ENCODE measurements at places on chromosomes 5 and 9. TPM values are rescaled to one million over a fixed set of nuclear protein-coding genes. Genes with fewer than 3 reads are reported as not detected.

The PCDHGA9 gene
- not detected for total RNA-seq

DNA sequence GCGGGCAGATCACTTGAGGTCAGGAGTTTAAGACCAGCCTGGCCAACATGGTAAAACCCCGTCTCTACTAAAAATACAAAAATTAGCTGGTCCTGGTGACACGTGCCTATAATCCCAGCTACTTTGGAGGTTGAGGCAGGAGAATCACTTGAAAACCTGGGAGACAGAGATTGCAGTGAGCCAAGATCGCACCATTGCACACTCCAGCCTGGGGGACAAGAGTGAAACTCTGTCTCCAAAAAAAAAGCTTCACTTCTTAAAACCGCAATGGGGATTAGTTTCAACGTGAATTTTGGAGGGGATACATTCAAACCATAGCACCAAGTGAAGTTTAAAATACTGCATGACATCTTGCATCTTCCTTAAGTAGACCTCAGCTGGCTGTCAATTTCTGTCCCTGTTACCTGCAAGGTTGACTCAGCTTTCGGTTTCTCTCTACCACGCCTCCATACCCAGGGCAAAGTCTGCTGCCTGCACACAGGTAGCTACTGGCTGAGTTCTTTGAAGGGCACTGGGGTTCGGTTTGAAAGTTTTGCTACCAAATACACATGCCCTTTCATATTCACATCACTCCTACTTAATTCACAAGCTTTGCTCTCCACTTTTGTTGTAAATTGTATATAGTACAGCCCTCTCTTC, 69.3 kb downstream of the KIAA1958 start:
- DNase-seq, result no peak
- no peak overlapping the region for H3K4me3 ChIP-seq
- H3K27me3 ChIP-seq, result no peaks in the 10 kb centered on the region
- H3K4me1 ChIP-seq, result no peaks in the 10 kb centered on the region

The BTNL3 gene
- not detected for total RNA-seq

The C8G gene
- total RNA-seq, result not detected

- H3K4me3 ChIP-seq, result no peak overlapping the region
- H3K36me3 ChIP-seq, result no peaks in the 10 kb centered on the region
- DNase-seq, result no peak
- H3K4me1 ChIP-seq, result peaks cover 76% of the 10 kb centered on the region
- H3K27me3 ChIP-seq, result no peaks in the 10 kb centered on the region
- H3K27ac ChIP-seq, result no peak overlapping the region
Measured at GRCh38 chr5:157546456-157547100, 29.0 kb downstream of the ADAM19 start.

The CAVIN4 gene
- total RNA-seq, result 0.08 TPM

The FAM153A gene
- 106 TPM for total RNA-seq

DNA sequence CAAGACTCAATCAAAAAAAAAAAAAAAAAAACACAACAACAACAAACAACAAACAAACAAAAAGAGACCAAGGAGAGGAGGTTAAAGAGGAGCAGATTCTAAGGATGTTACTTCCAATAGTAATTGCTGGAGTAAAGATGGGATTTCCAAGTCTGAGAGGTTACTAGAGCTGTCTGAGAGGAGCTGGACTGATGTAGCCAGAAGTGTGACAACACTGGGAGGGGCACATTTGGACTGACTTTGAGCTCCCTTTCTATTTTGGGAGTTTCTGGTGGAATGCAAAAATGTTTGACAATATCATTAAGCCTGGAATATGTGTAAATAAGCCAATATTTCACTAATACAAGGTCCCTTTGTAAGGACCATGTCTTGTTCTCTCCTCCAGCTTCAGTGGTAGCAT, 25.3 kb upstream of the PANK3 start:
- H3K4me1 ChIP-seq, result no peaks in the 10 kb centered on the region
- H3K4me3 ChIP-seq, result no peak overlapping the region
- no peak overlapping the region for H3K27ac ChIP-seq
- DNase-seq, result no peak
- no peaks in the 10 kb centered on the region for H3K36me3 ChIP-seq

The TAF1L gene
- 0.06 TPM for total RNA-seq

The TMEM252 gene
- not detected for total RNA-seq

The NR2F1-AS1 gene
- not detected for total RNA-seq

The WNK2 gene
- total RNA-seq, result 0.19 TPM

- H3K27me3 ChIP-seq, result no peaks in the 10 kb centered on the region
- DNase-seq, result no peak
- H3K36me3 ChIP-seq, result no peaks in the 10 kb centered on the region
- H3K4me3 ChIP-seq, result no peak overlapping the region
- no peaks in the 10 kb centered on the region for H3K4me1 ChIP-seq
- no peak overlapping the region for H3K27ac ChIP-seq
Measured at GRCh38 chr9:16337322-16338029, 533.0 kb downstream of the BNC2 start.

GRCh38 chr9:117886616-117887015, 182.4 kb downstream of the TLR4 start:
- H3K27me3 ChIP-seq, result no peaks in the 10 kb centered on the region
- no peak for DNase-seq
- H3K4me1 ChIP-seq, result no peaks in the 10 kb centered on the region

- no peaks in the 10 kb centered on the region for H3K4me1 ChIP-seq
- no peak for DNase-seq
- H3K27me3 ChIP-seq, result no peaks in the 10 kb centered on the region
- H3K27ac ChIP-seq, result no peak overlapping the region
Measured at GRCh38 chr5:135221187-135221473, 177.9 kb downstream of the MACROH2A1 start.

The PRUNE2 gene
- not detected for total RNA-seq

The UNC5A gene
- total RNA-seq, result not detected

DNA sequence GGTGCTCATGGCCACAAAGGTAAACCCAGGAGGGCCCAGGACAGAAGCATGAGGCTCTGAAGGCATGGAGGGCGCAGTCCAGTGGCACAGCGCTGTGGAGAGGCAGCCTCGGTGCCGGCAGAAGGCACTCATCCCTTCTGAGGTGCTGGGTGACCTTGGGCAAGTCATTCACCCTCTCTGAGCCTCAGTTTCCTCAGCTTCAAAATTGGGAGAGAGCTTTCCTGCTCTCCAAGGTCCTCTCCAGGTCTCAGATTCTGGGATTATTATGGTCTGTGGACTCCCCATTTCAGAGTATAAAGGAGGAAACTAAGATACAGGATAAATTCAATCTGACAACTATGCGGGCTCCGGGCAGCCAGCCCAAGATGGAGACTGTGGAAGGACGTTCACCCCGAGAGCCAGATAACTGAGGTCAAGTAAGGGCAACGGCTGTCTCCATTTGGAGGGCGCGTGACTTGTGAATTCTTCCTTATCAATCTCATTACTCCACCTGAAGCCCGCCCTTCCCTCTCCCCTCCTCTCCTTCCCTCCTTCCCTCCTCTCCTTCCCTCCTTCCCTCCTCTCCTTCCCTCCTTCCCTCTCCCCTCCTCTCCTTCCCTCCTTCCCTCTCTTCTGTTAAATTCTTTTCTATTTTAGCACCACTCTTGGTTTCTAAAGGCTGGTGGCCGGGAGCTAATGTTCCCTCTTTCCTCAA, 58.1 kb downstream of the LRSAM1 start:
- no peak overlapping the region for H3K27ac ChIP-seq
- no peaks in the 10 kb centered on the region for H3K4me1 ChIP-seq
- peaks cover 15% of the 10 kb centered on the region for H3K36me3 ChIP-seq
- no peak for DNase-seq
- no peaks in the 10 kb centered on the region for H3K27me3 ChIP-seq

The REXO4 gene
- 17.3 TPM for total RNA-seq

- no peak for DNase-seq
- peak overlapping the region; percentile 88 for H3K4me3 ChIP-seq
- no peaks in the 10 kb centered on the region for H3K27me3 ChIP-seq
- no peak overlapping the region for H3K27ac ChIP-seq
- no peaks in the 10 kb centered on the region for H3K36me3 ChIP-seq
Measured at GRCh38 chr5:96663608-96664007, 1.4 kb downstream of the CAST start.

DNA sequence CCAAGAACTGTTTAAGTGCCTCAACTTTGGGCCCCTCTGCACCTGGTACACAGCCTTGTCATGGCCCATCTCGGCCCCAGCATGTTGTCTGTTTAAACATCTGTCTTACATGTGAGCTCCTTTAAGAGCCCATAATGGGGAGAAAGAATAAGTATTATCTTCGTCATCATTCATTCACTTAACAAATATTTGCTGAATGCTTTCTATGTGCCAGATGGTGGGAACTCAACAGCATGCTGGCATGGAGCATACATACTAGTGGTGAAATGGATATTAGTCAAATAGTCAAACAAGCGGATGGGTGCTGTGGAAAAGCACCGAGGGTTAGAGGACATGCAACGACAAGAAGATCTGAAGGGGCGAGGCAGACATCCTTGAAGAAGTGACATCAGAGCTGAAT, 54.5 kb downstream of the GABBR2 start:
- no peaks in the 10 kb centered on the region for H3K27me3 ChIP-seq
- no peak for DNase-seq
- H3K36me3 ChIP-seq, result no peaks in the 10 kb centered on the region
- H3K27ac ChIP-seq, result no peak overlapping the region

DNA sequence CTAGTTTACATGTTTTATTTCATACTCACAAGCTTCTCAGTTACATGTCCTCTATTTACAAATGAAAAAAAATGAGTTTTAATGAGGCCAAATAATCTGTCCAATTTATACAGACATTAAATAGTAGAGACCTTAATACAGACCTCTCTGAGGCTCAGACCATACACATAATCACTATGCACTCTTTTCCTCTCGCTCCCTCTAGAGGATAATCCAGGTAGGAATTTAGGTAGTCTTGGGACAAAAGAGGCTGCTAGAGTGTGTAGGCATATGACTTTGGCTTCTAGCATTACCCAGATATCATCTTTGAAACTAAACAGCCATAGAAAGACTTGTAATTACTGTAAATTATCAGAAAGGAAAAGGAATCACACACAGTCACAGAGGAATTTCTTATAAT, 444.7 kb downstream of the HINT1 start:
- H3K27ac ChIP-seq, result no peak overlapping the region
- H3K4me1 ChIP-seq, result no peaks in the 10 kb centered on the region
- H3K36me3 ChIP-seq, result no peaks in the 10 kb centered on the region
- H3K27me3 ChIP-seq, result no peaks in the 10 kb centered on the region
- no peak overlapping the region for H3K4me3 ChIP-seq

DNA sequence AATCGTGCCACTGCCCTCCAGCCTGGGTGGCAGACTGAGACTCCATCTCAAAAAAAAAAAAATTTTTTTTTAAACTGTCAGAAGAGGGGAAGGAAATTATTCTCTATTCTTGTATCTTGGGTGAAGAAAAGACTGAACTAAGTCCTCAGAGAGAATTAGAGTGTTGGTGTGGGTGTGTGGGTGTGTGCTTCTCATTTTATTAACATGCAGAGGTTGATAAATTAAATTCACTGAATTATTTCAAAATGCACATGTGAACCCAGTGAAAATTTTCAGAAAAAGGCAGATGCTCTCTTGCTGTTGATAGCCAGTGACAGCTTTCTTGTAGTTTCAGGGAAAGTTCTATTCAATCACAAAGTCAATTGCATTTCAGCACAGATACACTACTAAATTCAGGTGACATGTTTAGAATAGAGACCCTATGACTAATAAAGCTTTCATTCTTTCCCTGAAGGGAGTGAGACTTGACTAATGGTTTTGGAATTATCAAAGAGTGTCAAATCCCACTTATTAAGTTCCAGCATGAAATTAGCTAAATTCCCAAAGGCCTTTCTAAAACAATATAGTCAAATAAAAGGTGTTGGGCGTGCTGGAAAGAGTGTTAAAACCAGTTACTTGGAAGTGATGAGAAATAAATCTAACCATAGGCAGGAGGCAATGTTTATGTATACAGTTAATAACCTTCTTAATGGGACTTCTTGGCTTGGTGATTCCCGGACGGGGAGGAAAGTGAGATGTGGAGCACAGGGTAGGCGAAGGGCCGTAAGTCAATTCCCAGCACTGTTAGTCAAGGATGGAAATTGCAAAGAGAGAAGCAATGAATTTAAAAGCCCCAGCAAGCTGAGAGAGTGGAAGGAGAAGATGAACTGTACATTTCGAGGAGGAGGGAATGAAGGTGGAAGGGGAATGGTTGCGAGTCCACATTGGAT, 103.2 kb upstream of the SPATA31D4 start:
- H3K27ac ChIP-seq, result no peak overlapping the region
- no peaks in the 10 kb centered on the region for H3K4me1 ChIP-seq
- H3K36me3 ChIP-seq, result no peaks in the 10 kb centered on the region
- DNase-seq, result no peak
- no peak overlapping the region for H3K4me3 ChIP-seq
